ENCODE measurements at places on chromosomes 4 and X. TPM values are rescaled to one million over a fixed set of nuclear protein-coding genes. Genes with fewer than 3 reads are reported as not detected.

DNA sequence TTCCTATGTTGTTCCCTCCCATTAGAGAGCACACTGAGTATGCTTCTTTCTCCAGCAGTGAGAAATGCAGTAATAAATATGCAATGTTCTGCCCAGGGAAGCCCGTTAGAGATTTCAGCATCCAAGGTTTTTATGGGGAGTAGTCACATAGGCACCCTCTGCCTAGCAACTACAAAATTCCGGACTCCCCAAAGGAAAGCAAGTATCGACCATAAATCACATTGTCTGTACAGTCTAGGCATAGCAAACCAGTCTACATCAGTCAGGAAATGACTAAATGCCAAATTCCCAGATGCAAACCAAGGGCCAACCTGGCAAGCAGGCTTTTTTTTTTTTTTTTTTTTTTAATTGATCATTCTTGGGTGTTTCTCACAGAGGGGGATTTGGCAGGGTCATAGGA, 34.8 kb downstream of the GPR101 start:
- no peak overlapping the region for H3K27ac ChIP-seq
- H3K36me3 ChIP-seq: no peaks in the 10 kb centered on the region
- DNase-seq: no peak
- no peak overlapping the region for H3K4me3 ChIP-seq

The NLGN4X gene
- not detected for total RNA-seq

The NIPAL1 gene
- 1.4 TPM for total RNA-seq

The AFF2 gene
- total RNA-seq: not detected

DNA sequence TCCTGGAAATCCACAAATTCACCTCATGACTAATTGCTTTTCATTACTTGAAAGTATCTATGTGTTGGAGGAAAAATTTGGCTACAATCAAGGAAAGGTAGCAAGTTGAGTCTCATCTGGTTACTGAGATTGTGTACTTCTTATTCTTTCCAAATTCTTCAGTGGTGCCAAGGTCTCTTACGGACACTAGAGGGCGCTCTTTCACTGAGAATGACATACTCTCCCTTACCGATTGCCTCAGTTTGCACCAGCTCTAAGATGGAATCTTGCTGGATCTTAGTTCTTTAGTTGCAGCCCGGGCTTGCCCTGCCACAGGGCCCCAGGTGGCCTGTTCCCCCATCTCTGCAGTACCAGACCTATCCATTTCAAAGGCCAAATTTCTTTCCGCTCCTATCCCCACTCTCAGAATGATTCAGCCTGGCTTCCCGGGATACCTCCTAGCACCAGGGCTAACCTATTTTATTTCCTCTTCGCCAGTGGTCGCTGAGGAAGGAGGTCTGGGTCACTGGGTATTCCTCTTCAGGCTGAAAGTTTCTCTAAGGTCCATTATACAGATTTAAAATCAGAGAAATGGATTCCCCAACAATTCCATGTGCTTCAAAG, 24.6 kb upstream of the GPR50 start:
- H3K36me3 ChIP-seq: no peaks in the 10 kb centered on the region
- no peaks in the 10 kb centered on the region for H3K27me3 ChIP-seq
- H3K4me3 ChIP-seq: no peak overlapping the region

The ADAM29 gene
- total RNA-seq: not detected

DNA sequence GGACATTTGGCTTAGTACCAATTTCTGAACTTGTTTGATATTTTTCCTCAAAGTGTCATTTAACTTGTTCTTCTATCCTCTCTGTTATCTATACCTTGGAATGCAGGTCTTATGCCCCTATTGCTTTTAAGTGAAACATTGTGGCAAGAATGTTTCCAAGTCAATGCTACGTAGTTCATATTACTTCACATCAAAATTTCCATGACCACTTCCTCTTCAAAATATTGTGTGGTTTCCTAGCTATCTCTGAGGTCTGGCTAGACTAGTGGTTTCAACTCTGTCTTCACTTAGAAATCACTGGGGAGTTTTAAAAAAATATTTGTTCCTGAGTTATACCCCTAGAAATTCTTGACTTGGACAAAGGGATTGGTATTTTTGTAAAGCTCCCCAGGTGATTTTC, 20.2 kb upstream of the RASGEF1B start:
- no peak overlapping the region for H3K27ac ChIP-seq
- no peaks in the 10 kb centered on the region for H3K4me1 ChIP-seq
- H3K27me3 ChIP-seq: no peaks in the 10 kb centered on the region
- H3K4me3 ChIP-seq: no peak overlapping the region
- DNase-seq: no peak
